CD8-positive, alpha-beta memory T cell (primary cell): ENCODE measurements at places on chromosomes 3 and 15. TPM values are rescaled to one million over a fixed set of nuclear protein-coding genes. Genes with fewer than 3 reads are reported as not detected.

- no peak for DNase-seq
These were observed 20.0 kb downstream of the CERS3 start for GRCh38 chr15:100508641-100509300.

DNA sequence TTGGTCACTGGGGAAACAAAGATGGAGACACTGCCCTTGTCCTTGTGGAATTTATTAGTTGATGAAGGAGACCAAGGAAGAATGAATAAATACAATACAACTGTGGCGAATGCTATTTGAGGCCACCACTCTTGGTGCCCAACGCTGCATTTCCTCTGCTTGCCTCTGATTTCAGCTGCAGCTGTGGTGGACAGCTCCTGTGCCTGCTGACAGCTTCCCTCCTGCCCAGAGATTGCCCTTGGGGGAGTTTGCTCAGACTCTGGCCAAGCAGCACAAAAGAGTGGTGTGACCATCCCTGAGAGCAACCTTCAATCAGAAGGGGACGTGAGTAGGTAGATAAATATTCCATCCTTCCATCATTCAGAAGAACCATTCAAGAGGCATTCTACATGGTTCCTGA lies 64.6 kb upstream of the FHIT start:
- DNase-seq, result no peak

GRCh38 chr3:4956738-4957137 lies 22.5 kb upstream of the BHLHE40 start:
- DNase-seq, result no peak

DNA sequence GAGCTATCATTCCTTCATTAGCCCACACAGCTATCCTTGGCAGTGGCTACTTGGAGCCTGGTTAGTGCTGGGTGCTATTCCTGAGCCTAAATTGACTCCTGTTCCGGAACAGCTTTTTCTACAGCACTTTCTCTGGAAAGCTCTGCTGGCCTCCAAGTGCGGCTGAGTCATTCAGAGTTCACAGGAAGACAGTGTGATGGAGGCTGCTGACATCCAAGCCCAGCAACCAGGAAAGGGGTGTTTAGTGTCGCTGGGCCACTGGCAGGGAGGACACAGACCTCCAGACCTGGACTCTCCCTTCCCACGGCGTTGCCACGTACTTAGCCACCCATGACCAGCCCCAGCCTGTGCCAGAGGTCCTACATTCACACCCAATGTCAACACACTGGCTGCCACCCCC lies 28.7 kb downstream of the CACNA2D2 start:
- no peak for DNase-seq

DNA sequence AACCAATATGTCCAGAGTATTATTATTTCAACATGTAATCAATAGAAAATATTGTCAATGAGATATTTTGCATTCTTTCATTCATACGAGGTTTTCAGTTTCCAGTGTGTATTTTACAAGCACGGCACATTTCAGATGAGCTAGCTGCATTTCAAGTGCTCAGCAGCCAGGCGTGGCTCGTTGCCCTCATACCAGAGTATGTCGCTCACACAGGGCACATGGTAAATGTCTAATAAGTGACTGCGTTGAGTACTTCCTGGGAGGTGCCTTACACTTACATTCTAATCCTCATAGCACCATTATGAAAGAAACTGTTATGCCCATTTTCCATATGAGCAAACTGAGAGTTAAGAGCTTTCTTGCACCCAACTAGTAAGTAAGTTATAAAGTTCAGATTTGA lies 47.4 kb downstream of the TMEM266 start:
- DNase-seq, result no peak

The SPATA12 gene
- total RNA-seq, result not detected

- peak; percentile 52 for DNase-seq
These were observed 65.3 kb downstream of the SLC30A4 start for GRCh38 chr15:45457220-45457619.

GRCh38 chr3:134013280-134013679 lies 16.4 kb downstream of the SLCO2A1 start:
- no peak for DNase-seq

DNA sequence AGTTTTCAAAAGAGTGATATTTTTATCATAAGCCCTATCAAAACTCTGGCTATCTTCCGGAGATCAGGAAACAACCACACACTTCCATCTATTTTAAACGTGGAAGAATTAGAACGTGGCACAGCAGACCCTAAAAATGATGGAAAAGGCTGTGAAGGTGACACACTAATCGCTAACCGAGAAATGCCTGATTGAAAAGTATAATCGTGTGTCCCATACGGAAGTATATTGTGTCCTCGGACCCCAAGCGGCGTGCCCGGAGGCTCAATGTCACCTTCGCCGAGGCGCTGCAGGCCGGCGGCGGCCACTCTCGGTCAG lies 642 bp downstream of the COX5A start:
- DNase-seq, result no peak
